ENCODE measurements at places on chromosomes 12 and 14. TPM values are rescaled to one million over a fixed set of nuclear protein-coding genes. Genes with fewer than 3 reads are reported as not detected.

GRCh38 chr12:132489078-132489601 lies 811 bp upstream of the FBRSL1 start:
- DNase-seq = peak; percentile 52

- no peak for DNase-seq
These were observed 3.5 kb downstream of the CDKN1B start for GRCh38 chr12:12720672-12721161.

DNA sequence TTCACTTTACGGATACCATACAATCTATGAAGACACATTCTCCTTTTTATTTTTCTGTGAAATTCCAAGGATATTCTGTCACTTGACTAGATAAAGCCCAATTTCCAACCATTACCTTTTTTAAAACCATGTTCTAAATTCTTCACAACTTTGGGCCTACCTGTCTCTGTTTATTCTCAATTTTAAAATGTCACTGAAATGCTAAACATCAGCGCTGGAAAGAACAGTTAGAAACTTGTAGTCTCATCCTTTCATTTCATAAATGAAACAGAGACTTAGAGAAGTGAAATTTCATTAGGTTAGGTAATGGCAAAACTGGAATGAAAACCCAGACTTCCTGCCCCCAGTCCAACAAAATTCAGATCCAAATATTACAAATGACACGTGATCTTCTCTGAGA lies 396.2 kb downstream of the CCDC91 start:
- no peak for DNase-seq

The ABCC9 gene
- total RNA-seq = 0.69 TPM

GRCh38 chr12:89468648-89469326 lies 55.8 kb downstream of the GALNT4 start:
- DNase-seq = no peak

All from colonic mucosa (tissue), 4 donors.